ENCODE measurements at places on chromosomes 3 and 15.

- no peak for DNase-seq
These were observed 114.4 kb downstream of the VGLL4 start for GRCh38 chr3:11529281-11529680.

DNA sequence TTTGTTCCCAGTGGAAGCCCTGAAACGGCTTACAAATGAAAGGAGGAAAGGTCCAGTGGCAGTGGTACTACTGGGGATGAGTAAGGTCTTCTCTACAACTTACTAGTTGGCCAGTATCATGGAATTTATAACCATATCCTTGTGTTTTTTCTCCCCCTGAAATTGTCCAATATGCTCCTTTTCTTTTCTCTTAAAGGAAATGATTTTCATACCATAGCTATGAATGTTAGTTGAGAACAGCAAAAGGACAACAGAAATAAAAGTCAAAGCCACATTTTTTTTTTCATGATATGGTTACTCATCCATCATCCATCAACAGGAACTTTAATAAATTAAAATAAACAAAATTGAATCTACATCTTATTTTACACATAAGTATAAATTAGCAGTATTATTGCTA lies 450.4 kb downstream of the MFSD1 start:
- DNase-seq = no peak

DNA sequence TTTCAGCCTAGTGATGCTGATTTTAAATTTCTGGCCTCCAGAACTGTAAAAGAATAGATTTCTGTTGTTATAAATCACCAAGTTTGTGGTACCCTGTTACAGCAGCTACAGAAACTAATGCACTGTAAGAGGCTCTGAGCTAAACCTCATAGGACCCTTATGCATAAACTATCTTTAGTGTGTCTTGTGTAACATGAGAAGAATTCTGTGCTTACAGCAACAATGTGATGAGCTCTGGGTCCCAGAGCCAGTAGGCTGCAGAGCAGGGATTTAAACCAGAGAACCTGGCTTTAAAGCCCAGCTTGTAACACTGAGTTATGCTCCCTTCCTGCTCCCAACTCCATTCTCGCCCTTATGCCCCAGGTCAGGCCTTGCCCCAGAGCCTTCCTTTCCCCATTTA lies 113.1 kb downstream of the THSD4 start:
- no peak for DNase-seq

GRCh38 chr3:124584552-124585391 lies 145.5 kb upstream of the UMPS start:
- peak; percentile 25 for DNase-seq

DNA sequence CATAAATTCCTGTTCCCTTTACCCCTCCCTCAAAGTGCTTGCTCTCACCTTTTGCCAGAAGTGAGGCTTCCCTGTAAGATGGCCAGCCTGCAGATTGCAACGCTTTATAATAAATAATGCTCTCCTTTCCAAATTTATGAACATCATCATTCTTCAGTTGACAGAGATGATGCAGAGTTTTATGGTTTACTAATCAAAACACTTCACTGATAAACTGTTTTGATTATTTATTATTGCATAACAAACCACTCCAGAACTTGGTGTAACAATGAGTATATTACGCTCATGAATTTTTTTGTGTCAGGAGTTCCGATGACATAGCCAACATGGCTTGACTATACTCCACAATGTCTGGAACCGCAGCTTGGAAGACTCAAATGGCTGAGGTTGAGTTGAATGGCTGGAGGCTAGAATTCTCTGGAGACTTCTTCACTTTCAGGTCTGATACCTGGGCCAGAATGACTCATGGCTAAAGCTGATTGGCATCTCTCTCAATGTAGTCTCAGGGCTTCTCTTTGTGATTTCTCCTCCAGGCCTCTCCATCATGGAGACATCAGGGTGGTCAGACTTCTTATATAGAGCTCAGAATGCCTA lies 27.3 kb upstream of the TGFBR2 start:
- DNase-seq = no peak

DNA sequence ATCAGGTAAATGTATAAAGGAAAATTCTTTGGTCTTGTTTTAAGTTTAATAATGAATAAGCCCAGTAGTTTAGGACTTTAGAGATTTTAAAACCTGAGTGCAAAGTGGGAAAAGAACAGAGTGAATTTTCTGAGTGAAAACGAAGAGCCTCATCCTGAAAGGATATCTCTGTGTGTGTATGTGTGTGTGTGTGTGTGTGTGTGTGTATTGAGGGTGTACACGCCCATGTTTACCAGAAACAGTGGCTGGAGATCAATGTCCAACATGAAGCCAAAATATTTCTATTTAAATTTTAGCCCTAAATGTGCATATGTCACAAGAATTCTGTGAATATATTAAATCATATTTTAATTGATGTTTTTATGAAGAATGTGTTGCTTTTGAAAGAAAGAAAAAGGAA lies 549.9 kb downstream of the CADM2 start:
- DNase-seq = no peak

- DNase-seq = no peak
These were observed 129.1 kb downstream of the ATP10A start for GRCh38 chr15:25733856-25734679.

DNA sequence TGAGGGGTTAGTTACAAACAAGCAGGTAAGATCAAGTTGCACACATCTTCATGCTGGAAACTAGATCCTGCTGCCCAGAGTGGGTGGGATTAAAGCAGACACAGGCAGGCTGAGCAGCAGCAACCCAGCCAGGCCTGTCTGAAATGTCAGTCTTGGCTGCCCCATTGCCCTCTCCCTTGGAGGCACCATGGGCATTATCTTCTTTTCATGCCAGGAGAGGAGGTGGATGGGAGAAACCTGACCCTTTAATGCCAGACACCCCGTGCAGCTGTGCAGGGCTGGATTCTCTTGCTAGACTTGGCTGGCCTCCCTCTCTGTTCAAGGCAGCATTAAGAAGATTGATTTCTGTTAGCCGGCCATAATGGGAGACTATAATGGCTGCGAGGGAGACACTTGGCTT lies 23.0 kb upstream of the EPHB1 start:
- no peak for DNase-seq

GRCh38 chr3:52196977-52197376 lies 983 bp upstream of the ALAS1 start:
- DNase-seq = no peak

DNA sequence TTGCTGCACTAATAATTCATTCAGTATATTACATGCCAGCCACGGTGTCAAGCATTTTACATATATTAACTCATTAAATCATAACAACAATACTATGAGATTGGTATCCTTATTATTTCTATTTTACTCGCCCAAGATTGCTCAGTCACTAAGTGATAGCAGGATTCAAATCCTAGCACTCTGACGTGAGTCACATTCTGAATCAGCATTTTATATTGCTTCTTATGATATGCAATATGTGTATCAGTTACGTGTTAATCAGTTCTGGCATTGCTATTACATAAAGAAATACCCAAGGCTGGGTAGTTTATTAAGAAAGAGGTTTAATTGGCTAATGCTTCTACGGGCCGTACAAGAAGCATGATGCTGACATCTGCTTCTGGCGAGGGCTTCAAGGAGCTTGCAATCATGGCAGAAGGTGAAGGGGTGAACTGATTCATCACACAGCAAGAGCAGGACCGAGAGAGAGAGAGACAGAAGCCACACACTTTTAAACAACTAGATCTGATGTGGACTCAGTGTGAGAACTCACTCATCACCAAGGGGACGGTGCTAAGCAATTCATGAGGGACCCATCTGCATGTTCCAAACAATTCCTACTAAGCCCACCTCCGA lies 166.5 kb upstream of the TMCO5A start:
- DNase-seq = no peak

GRCh38 chr3:143605233-143605950 lies 242.9 kb downstream of the SLC9A9 start:
- no peak for DNase-seq

Data from stimulated activated CD4-positive, alpha-beta T cell treated with anti-CD3 and anti-CD28 coated beads, Interleukin-4, amount 100 ng/mL, for 4 hours (primary cell).